ENCODE measurements at places on chromosomes 2 and 18.

DNA sequence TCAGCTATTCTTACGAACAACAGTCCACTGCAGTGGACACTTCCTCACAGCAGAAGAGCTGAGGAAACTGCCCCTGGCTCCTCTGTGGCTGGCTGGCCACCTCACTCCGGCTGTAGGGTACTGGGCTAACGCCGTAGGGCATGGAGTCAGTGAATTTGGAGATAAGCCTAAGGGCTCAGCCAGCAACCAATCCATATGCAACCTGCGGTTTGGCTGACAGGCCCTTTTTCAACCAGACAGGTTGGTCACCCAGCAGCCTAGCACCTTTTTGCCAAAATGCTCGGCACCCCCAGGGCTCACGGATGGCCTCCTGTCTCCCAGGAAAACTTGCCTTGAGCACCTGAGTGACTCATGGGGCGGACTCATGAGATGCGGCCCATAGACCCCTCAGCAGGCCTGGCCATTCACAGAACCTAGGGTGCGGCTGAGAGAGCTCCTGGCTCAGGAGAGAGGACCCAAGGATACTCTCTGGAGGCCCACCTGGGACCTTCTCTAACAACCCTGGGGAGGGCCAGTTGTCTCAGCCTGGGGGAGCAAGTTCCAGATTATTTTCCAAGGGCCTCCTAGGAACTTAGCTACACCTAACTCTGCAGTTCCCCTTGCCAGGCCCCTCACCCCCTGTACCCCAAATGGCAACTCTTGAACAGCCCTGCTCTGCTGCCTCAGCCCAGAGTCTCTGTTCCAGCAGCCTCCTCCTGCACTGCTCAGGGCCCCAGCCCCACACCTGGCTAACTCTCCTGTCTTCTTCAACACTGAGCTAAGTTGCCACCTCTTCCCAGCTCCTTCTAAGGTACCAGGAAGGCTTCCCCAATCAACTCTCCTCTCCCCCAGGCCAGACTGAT lies 252.1 kb downstream of the CYP26B1 start:
- peak; percentile 13 for DNase-seq

GRCh38 chr2:29238497-29238896 lies 123.3 kb downstream of the CLIP4 start:
- no peak for DNase-seq

DNA sequence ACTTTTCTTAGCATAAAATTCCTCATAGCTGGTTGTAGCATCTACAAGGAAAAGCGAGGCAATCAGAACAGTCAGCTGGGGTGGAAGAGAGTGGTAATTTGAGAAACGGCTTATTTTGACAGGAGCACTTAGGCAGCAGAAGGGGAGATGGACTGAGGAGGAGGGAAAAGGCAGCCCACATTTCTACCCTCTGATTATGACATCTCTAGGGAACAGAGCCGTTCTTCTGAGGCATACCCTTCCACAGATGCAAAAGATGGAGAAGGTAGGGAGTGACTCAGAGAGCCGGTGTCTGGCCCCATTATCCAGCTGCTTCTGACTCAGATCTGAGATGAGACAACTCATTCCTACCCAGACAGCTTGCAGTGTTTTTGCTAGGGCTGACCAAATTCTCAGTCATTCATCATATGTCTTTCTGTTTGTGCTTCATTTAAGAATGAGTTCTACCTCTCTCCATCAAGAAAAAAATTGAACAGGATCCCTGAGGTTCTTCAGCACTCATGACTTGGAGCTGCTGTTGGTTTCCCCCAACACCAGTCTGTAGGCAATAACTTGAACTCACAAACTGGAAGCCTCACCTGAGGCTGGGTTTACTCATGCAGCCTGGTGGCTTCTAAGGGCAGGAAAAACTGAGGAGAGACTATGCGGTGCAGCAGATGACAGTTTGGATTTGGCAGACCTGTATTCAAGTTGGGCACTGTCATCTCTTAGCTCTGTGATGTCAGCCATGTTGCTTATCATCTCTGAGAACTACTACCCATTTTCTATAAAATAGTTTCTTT lies 15.9 kb upstream of the SEC11C start:
- DNase-seq: no peak

- no peak for DNase-seq
Observed at GRCh38 chr2:227117852-227118251, 46.2 kb downstream of the COL4A4 start.

Measured in femur (tissue), 1 donor.